Right atrium auricular region (tissue), 2 donors: ENCODE measurements at places on chromosomes 11 and 22. TPM values are rescaled to one million over a fixed set of nuclear protein-coding genes. Genes with fewer than 3 reads are reported as not detected.

GRCh38 chr22:32499666-32500065 lies 25.1 kb downstream of the FBXO7 start:
- no peak for DNase-seq
- H3K4me3 ChIP-seq, result no peak overlapping the region
- no peaks in the 10 kb centered on the region for H3K27me3 ChIP-seq

DNA sequence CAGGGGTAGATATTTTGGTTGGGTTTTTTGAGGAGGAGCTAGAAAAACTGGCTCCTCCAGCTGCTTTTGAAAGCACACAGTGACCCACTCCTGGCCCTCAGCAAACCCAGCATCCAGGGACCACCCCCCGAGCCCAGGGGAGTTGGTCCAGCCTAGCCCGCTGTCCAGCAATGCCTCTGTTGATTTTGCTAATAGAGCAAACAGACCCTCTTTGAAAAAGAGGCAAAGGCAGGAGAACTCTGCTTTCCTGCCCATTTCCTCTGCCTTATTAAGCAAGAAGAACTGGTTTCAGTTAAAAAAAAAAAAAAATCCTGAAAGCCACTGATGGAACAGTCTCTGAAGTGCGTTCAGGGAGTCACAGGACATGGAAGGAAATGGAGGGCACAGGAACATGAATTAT lies 25.3 kb downstream of the ABTB2 start:
- no peaks in the 10 kb centered on the region for H3K27me3 ChIP-seq
- H3K36me3 ChIP-seq, result no peaks in the 10 kb centered on the region
- DNase-seq, result no peak
- H3K27ac ChIP-seq, result no peak overlapping the region

- DNase-seq, result no peak
- H3K27me3 ChIP-seq, result no peaks in the 10 kb centered on the region
- no peaks in the 10 kb centered on the region for H3K4me1 ChIP-seq
- no peak overlapping the region for H3K4me3 ChIP-seq
- H3K36me3 ChIP-seq, result peaks cover 25% of the 10 kb centered on the region
Observed at GRCh38 chr11:62555464-62556107, 9.0 kb upstream of the AHNAK start.

GRCh38 chr11:119722281-119722794 lies 6.7 kb downstream of the NECTIN1 start:
- no peak for DNase-seq
- H3K4me1 ChIP-seq, result peaks cover 12% of the 10 kb centered on the region
- no peaks in the 10 kb centered on the region for H3K27me3 ChIP-seq
- no peaks in the 10 kb centered on the region for H3K36me3 ChIP-seq
- no peak overlapping the region for H3K4me3 ChIP-seq

OTOG gene
- not detected for total RNA-seq

ATF4 gene
- total RNA-seq, result 256 TPM

OR51E1 gene
- 1.3 TPM for total RNA-seq
